Stimulated activated CD4-positive, alpha-beta T cell treated with anti-CD3 and anti-CD28 coated beads, TNF-alpha, amount 100 ng/mL, for 24 hours (primary cell): ENCODE measurements at places on chromosomes 16 and 17.

DNA sequence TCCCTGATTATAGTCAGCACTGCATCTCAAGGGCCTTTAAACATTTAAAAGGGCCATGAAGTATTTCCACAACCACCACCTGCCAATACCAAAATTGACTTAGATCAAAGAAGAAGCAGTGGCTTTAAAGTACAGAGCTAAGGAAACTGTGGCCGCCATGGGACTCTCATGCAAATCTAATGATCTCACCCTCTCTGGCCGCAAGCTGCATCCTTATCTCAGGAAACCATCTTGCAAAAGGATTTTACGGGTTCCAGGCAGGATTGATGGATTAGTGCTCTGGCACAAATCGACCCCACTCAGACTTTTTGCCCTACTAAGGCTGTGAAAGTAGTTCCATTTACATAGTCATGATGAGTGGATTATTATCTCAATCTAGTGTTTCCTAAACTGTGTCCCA is 22.6 kb downstream of the CDRT4 start:
- DNase-seq = no peak

DNA sequence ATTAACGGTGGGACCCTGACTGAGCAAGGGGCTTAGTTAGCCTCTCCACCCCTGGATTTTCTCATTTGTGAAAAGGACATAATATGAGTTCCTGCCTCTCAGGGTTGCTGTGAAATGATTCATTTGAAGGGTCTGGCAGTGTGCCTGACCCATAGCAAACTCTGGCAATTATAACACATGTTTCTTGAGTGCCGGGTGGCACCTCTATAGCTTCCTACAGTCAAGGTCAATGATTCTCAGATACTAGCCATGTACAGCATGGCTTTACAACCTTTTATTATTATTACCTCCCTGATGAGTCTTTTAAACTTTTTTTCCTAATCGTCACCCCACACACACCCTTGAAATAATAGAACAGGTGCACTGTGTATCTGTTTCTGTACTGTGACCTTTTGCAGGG is 42.1 kb downstream of the TMEM114 start:
- DNase-seq = no peak

DNA sequence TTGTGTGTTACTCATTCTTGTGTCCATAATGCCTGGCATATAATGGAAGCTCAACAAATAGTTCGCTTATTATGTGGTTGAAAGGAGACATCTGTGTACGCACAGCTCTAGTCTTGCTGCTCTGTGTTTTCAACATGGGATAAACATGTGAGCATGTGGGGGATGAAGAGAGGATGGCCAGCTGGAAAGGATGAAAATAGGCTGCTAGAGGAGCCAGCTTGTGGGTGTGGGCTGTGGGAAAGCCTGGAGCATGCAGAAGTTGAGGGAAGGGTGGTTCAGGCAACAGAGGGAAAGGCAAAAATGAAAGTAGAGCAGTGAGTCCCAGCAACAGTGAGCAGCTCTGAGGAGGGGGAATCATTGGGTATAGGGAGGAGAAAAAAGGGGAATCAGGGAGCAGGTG is 324.6 kb upstream of the CDH11 start:
- DNase-seq = no peak

- no peak for DNase-seq
Measured at GRCh38 chr16:240559-240958, 5.9 kb downstream of the FAM234A start.

- no peak for DNase-seq
Measured at GRCh38 chr17:27733773-27734172, 66.6 kb downstream of the NOS2 start.

GRCh38 chr16:24999088-24999670 is 16.0 kb downstream of the ARHGAP17 start:
- DNase-seq = no peak

- no peak for DNase-seq
Measured at GRCh38 chr16:53821957-53822625, 118.1 kb downstream of the FTO start.

DNA sequence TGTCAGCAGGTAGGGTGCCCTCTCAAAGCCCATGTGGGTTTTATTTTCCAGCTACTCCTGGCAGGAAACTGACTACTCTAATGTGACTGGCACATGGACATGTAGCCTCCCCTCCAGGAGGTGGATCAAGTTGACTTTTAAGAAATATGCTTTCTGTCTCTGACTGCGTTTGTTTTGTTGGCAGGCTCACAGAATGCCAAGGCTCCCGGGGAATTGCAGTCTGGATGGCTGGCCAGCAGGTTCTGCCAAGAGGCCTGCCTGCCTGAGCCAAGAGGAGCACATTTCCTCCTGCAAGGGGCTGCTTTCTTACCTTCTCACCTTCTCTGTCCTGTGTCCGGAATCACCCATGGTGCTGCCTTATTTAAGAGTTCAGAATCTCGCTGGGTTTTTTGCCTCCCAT is 217.3 kb upstream of the ERCC4 start:
- no peak for DNase-seq

- DNase-seq = no peak
Measured at GRCh38 chr17:50688245-50688644, 19.5 kb downstream of the ANKRD40 start.

DNA sequence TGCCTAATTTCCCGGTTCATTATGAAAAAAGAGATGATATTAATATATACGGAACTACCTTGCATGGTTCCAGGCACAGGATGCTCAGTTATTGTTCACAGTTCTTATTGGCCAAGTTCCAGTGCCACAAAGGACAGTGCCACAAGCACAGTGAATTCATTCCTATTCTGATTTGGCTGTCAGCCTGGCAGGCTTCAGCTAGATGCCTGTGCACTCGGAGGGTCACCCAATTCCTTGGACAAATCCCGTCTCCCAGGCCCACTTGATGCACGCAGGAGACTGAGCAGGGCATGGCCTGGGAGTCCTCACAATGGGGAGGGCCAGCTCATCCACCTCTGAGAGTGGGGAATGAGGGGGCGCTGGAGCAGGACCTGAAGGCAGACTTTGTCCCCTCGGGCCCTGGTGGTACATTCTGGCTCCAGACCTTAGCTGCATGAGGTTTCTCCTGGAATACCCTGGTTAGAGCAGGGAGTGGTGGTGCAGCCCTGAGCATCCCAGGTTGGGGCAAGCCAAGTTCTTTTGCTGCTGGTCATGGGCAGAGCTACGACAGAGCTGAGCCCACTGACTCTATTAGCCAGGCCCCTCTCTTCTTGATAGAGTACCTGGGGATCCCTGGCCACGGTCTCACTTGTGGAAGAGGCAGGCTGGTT is 41.4 kb downstream of the MIS12 start:
- no peak for DNase-seq

DNA sequence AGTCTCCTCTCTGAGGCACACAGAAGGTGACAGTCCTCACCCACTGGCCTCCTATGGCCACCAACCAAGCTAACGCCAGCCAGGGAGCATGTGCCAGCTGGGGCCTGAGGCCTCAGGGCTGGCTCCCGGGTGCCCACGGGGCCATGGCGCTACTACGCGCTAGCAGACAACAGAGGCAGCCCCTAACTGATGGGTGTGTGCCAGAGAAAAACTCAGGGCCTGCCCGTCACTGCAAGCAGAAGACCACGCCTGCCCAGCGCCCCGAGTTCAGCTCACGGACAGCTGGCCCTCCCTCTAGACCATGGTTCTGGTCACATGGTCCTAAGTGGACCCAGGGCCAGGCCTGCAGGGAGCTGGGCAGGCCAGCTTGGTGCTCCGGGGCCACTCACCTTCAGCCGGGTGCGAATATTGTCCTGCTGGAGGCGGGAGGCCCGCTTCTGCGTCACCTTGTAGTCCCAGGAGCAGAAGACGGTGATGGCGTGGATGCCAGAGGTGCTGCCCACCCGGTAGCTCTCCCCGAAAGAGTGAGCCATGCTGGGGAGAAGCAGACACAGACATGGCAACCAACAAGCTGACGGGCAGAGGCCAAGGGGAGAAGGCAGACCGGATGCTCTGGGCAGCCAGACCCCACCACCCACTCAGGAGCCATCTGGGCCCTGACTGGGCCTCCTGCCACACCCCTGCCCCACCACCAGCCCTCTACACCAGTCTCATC is 6.2 kb downstream of the TMC6 start:
- DNase-seq = no peak

DNA sequence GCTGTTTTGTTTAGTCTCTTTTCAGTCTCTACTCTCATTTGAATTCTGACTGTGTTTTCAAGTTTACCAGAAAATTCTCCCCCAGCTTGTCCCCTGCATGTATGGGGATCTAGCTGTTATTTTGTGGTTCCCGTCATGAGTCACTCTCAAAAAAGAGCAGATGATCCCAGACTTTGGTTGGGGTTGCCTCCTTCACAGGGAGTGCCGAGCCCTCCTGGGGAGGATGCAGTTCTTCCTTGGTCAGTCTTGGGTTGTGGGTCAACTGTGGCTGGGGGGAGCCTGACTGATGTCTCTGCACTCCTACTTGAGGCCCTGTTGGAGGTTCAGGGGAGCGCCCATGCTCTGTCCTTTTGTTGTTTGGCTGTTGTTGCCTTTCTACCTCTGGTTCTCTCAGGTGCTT is 37.7 kb downstream of the EPN2 start:
- DNase-seq = no peak

DNA sequence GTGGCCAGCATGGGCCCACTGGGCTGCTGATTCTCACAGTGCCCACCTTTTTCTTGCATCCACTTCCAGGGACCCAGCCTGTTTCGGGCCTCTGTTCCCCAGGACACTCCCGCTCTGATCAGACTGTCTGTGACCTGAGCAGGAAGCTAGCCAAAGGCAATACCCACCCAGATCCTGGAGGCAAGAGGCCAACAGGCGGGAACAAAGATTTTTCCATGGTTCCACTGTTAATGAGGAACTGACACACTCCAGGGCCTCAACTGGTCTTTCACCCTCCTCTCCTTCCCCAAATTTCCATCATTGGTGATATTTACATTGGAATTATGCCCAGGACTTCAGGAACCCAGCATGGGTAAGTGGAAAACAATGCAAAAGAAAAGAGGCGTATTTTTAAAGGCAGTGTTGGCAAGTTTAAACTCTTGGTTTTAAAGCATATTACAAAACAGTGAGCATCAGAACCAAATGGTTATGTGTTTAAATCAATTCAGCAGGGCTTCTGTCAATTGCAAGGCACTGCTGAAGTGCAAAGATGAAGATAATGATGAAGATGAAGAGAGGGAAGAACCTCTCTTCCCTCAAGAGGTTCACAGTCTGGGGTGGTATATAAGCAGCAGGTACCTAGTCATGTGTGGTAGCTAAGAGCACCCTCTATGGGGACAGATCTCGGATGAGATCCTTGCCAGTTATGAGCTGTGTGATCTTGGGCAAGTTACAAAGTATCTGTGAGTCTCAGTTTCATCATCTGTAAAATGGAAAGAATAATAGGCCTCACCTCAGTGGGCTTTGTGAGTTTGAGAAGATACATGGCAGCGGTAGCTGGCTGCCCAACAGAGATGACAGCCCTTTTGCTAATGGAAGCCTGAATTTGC is 14.4 kb upstream of the ATP2A3 start:
- DNase-seq = no peak

DNA sequence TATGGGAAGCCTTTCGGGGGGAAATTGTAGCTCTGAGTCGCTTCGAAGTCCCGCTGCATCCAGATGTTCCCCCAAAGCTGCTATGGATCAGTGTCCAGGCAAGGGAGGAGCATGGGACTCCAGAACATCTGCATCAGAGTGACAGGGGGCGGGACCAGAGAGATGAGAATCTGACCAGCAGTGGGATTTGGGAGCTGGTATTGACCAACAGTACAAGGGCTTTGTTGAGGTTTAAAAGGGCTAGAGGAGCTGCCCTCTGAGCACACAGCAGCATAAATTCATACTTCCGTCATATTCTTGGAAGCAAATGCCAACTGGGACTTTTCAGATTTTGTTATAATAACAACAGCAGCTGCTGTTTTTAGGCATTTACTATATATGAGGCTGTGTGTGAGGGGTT is 10.6 kb downstream of the RBFOX1 start:
- DNase-seq = no peak

GRCh38 chr16:10266809-10267208 is 84.6 kb upstream of the GRIN2A start:
- peak; percentile 6 for DNase-seq

GRCh38 chr17:33046361-33047255 is 55.0 kb downstream of the SPACA3 start:
- no peak for DNase-seq

GRCh38 chr17:56110463-56111135 is 42.7 kb upstream of the ANKFN1 start:
- DNase-seq = no peak

DNA sequence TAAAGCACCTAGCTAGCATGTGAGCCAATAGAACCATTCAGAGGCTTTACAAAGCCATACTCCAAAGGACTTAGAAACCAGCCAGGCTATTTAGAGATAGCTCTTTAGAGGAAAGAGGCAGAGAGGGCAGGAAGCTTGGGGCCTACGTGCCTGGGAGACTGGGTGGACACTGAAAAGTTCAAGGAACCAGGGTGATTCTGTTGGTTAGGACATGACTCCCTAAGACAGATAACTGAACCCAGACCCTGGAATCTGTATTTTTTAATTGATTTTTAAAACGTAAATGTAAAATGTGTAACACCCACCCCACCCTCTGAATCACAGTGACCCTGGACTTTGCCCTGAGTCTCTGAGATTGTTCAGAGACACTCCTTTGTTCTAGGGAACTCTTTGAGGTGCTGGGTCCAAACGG is 16.1 kb upstream of the GNA13 start:
- no peak for DNase-seq

GRCh38 chr17:49312722-49313121 is 49.3 kb downstream of the ZNF652 start:
- no peak for DNase-seq

DNA sequence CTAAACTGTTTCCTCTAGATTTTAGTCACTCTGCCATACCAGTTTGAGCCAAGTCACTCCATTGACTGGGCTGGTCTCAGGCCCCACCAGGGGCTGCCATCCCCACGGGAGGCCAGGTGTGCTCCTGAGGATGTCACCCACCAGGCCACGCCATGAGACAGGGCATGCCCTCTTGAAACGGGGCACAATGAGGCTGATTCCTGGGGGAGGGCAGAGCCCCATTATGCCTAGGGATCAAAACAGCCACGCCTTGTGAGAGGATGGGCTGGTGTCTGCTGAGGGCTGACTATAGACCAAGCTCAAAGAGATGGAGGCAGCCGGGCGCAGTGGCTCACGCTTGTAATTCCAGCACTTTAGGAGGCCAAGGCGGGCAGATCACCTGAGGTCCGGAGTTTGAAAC is 21.5 kb downstream of the GINS2 start:
- DNase-seq = no peak

DNA sequence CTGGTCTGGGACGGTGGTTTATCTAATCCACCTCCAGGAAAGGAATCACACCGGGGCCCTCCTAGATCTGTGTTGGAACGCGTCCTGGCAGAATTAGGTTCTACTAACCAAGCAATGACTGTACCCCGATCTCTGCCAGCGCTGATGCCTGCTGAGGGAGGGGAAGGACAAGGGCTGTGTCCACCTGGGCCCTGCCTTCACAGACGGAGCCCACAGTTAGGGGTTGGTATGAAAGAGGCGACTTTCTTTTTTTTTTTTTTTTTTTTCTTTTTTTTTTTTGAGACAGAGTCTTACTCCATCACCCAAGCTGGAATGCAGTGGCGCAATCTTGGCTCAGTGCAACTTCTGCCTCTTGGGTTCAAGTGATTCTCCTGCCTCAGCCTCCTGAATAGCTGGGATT is 9.9 kb upstream of the KRT19 start:
- DNase-seq = no peak
